ENCODE measurements at places on chromosomes 12 and 14.

DNA sequence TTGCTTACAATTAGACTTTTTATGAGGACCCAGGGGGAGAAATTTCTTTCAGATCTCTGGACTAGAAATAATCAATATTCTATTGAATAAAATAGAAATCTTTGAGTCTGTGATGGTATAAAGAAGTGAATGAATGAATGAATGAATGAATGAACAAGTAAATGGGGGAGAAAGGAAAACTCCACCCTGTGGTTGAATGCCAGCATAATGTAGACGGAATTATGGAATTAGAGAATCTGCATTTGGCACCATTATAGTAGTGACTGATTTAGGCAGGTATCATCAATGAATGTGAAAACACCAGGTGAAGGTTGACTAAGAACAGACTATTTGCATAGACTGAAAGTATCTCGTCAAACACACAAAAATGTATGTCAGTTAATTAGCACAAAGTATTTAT lies 135.0 kb downstream of the FBXL14 start:
- no peak overlapping the region for H3K4me3 ChIP-seq
- H3K27me3 ChIP-seq = no peaks in the 10 kb centered on the region
- H3K4me1 ChIP-seq = peaks cover 2% of the 10 kb centered on the region
- no peaks in the 10 kb centered on the region for H3K36me3 ChIP-seq
- no peak for DNase-seq
- H3K27ac ChIP-seq = no peak overlapping the region

GRCh38 chr12:46222636-46223035 lies 46.2 kb downstream of the SLC38A1 start:
- H3K36me3 ChIP-seq = peaks cover 96% of the 10 kb centered on the region
- no peaks in the 10 kb centered on the region for H3K27me3 ChIP-seq
- DNase-seq = no peak
- no peak overlapping the region for H3K4me3 ChIP-seq

DNA sequence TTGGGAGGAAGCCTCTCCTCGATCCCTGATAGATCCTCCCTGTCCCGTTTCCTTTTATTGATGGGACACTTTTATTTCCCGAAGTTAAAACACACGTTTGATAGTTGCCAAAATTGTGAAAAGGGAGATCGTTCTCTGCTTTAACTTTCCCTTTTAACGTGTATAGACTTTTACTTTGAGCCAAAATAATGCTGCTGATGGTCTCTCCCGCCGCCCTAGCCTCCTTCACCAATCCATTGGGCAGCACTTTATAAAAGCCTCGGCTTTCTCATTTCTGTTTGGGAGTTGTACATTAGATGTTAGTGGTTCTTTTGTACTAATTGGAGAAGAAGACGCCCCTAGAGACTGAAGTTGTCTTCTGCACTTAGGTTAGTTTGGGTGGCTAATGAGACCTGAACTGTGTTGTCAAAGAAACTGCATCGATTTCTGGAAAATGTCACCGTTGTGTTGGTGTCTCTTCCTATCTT lies 1.4 kb downstream of the TMTC2 start:
- DNase-seq = no peak
- H3K27ac ChIP-seq = no peak overlapping the region
- peaks cover 28% of the 10 kb centered on the region for H3K36me3 ChIP-seq
- no peaks in the 10 kb centered on the region for H3K27me3 ChIP-seq
- peak overlapping the region; percentile 72 for H3K4me3 ChIP-seq

GRCh38 chr14:23408307-23408630 lies 196 bp upstream of the MYH6 start:
- no peak overlapping the region for H3K27ac ChIP-seq
- H3K4me3 ChIP-seq = no peak overlapping the region
- peaks cover 5% of the 10 kb centered on the region for H3K4me1 ChIP-seq
- peaks cover 70% of the 10 kb centered on the region for H3K27me3 ChIP-seq

- no peaks in the 10 kb centered on the region for H3K4me1 ChIP-seq
- H3K27ac ChIP-seq = no peak overlapping the region
- no peaks in the 10 kb centered on the region for H3K36me3 ChIP-seq
- no peak for DNase-seq
- H3K27me3 ChIP-seq = peaks cover 4% of the 10 kb centered on the region
These were observed 12.3 kb upstream of the APOF start for GRCh38 chr12:56374726-56375597.

DNA sequence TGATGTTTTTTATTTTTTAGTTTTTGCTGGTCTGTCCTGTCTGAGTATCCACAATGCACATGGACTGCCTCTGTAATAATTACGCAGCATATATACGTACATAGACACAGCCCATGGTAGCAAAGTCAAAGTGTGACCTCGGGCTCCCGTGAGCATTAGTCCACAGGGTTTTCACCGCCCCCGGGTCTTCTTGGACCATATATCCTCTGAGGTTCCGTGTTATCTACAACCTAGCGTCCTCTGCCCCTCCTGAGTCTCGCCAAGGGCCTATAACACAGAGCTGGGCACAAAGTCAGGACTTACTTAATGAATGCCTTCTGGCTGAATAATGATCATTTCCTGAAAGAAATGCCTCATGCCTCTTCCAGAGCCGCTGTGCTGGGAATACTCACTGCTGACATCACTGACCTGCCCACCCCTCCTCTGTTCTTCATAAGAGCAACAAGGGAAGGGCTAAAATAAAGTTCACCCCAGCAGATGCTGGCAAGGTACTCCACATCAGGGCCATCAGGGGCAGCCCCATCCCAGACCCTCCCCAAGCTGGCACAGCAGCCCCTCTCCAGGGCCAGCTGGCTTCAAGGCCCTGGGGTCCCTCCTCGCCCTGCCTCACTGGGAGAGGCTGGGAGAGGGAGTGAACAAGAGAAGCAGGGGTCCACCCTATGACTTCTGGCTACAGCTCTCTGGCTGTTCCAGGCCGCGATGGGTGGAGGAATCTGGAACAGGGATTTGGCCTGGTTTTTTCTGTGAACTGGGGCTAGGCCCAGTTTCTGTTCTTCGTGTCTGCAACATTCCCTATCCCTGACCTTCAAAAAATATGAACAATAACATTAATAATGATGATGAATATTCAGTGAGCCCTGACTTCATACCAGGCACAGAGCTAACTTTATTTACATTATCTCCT lies 7.9 kb downstream of the HDAC7 start:
- H3K27me3 ChIP-seq = no peaks in the 10 kb centered on the region
- H3K27ac ChIP-seq = no peak overlapping the region
- DNase-seq = no peak

DNA sequence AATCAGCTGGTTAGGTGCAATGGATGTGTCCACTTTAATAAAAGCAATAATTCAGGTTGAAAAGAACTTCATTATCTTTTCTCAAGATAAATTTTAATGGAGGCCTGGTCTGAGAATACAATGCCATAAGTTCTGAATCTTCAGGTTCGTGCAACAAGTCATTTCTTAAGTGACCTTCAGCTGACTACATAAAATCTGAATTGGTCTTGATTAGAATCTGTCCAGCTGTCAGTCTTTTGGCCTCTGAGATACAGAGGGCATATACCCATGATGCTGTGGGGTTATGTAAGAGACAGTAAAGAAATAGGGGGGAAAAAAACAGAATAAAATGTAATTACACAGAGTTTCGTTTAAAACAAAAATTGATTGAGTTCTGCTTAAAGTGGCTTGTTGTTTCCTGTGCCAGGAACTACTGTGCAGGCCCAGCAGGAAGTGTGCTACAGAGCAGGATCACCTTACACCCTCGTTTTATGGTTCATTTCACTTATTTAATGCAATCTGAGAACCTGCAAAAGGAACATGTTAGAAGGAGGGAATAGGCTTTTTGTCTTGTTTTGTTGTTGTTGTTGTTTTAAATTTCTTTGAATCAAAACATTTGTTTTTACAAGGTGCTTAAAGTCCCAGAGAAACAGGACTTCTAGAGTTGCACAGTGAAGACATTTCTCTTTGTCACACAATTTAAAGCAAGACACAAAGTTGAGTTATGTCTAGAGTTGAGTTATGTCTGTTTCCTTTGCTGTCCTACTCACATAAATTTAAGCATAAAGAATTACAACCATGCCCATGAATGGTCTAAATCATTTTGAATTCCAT lies 64.2 kb downstream of the LGR5 start:
- peaks cover 6% of the 10 kb centered on the region for H3K4me1 ChIP-seq
- no peak overlapping the region for H3K27ac ChIP-seq
- no peaks in the 10 kb centered on the region for H3K27me3 ChIP-seq
- H3K36me3 ChIP-seq = no peaks in the 10 kb centered on the region
- no peak overlapping the region for H3K4me3 ChIP-seq

GRCh38 chr14:49294621-49295148 lies 291.5 kb downstream of the RPS29 start:
- H3K4me1 ChIP-seq = no peaks in the 10 kb centered on the region
- DNase-seq = no peak
- H3K4me3 ChIP-seq = no peak overlapping the region
- no peaks in the 10 kb centered on the region for H3K27me3 ChIP-seq
- H3K36me3 ChIP-seq = no peaks in the 10 kb centered on the region

DNA sequence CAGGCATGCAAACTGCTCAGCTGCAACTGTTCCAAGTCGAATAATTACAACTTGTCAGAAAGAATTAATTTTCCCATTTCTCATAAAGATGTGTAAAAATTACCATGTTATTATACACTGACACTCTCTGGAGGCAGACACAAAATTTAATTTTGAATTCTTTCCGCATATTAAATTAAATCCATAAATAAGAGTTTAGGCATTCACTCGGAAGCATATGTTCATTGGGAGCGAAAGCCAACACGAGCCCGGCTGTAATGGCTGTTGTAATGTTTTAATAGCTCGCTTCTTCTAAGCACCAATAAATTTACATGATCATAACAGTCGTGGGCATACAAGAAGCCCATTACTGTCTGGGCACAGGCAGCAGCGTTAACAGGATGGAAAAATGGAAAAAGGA lies 189.6 kb upstream of the SOX5 start:
- no peaks in the 10 kb centered on the region for H3K27me3 ChIP-seq
- no peak overlapping the region for H3K4me3 ChIP-seq
- no peak overlapping the region for H3K27ac ChIP-seq
- H3K4me1 ChIP-seq = peaks cover 5% of the 10 kb centered on the region
- DNase-seq = no peak

DNA sequence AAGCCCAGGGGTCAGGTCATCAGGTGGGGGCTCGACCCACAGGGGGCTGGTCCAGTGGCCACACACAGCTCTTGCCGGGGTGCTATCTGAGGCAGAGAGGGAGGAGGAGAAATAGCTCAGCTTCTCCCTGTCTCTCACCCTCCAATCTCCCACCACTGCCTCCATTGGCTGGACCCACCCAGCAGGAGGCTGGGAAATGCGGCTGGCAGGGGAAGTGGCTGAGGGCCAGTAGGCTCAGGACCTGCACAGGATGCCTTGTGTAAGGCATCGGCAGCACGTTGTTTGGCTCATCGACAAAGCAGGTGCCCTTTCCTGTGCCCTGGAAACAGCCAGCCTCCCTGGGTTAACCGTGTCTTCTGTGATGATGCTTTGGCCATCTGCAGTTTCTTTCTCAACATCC lies 58.8 kb upstream of the SLC24A4 start:
- H3K27me3 ChIP-seq = no peaks in the 10 kb centered on the region
- no peak overlapping the region for H3K4me3 ChIP-seq
- no peak for DNase-seq

DNA sequence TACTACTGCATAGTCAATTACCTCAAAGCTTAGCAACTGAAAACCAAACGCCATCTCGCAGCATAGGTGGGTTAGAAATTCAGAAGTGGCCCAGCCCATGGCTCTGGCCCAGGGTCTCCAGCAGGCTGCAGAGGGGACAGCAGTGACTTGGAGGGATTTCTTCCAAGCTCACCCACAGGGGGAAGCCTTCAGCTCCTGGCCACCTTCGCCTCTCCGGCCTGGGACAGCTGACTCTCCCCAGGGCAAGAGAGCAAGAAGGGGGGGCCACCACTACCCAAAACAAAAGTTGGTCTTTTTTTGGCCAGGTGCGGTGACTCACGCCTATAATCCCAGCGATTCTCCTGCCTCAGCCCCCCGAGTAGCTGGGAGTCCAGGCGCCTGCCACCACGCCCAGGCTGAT lies 32.2 kb upstream of the ANKRD9 start:
- no peak overlapping the region for H3K4me3 ChIP-seq
- DNase-seq = no peak
- no peak overlapping the region for H3K27ac ChIP-seq
- H3K27me3 ChIP-seq = peaks cover 8% of the 10 kb centered on the region

DNA sequence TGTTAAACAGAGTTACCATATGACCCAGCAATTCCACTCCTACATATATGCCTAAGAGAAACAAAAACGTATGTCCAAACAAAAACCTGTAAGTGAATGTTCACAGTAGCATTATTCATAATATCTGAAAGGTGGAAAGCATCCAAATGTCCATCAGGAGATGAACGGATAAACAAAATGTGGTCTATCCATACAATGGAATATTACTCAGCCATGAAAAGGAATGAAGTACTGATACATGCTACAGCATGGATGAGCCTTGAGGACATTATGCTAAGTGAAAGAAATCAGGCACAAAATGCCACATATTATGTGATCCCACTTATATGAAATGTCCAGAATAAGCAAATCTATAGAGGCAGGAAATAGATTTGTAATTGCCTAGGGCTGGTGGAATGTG lies 16.8 kb downstream of the MOK start:
- H3K27me3 ChIP-seq = no peaks in the 10 kb centered on the region
- no peak overlapping the region for H3K27ac ChIP-seq
- no peak for DNase-seq
- H3K4me3 ChIP-seq = no peak overlapping the region
- H3K36me3 ChIP-seq = no peaks in the 10 kb centered on the region

DNA sequence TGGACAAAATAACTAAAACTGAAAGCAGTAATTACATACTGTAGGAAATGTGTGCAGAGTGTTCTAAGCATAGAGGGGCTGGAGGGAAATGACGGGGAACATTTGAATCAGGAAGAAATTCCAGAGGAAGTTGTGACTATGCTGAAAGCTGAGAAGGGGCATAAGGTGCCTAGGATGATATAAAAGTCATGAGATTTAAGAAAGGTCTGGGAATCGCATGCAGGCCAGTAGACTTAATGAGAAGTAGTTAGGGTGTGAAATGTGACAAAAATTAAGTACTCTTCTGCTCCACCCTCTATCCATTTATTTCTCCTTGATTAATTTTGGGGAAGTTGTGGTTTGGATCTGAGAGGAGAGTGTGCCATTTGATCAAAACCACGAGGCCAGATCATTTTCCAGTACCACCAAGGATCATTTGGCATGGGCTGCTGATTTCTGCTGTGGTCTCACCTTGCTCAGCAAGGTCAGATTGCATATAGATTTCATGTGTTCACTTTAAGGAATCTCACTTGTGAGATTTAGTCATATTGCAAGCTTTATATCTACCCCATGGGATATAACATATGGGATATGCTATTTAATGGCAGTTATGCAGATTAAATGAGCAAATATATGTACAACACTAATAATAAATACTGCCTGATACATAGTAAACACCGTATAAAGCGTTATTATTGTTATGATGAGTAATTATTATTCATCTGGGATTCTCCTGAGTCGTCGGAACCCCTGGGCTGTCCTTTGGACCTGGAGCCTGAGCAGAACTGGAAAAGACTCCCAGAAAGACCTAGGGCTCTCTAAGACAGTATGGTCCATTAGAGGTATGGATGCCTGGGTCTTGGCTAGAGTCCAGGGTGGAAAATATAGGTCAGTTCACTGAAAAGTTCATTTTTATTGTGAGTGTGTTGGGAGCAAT lies 72.3 kb downstream of the SRGAP1 start:
- no peak overlapping the region for H3K4me3 ChIP-seq
- H3K27ac ChIP-seq = no peak overlapping the region
- no peaks in the 10 kb centered on the region for H3K36me3 ChIP-seq
- H3K4me1 ChIP-seq = no peaks in the 10 kb centered on the region
